Thoracic aorta endothelial cell (primary cell): ENCODE measurements at places on chromosomes 11 and 22. TPM values are rescaled to one million over a fixed set of nuclear protein-coding genes. Genes with fewer than 3 reads are reported as not detected.

The SHISA8 gene
- total RNA-seq: not detected in 2 replicates

The HPX gene
- 0.53 and 0.65 TPM in 2 replicates for total RNA-seq

The CRYBB1 gene
- total RNA-seq: not detected in 2 replicates

The KLHL35 gene
- total RNA-seq: 1.0 and 2.1 TPM in 2 replicates

The ADORA2A gene
- 28.4 and 41.4 TPM in 2 replicates for total RNA-seq

The GP1BB gene
- 0.43 and 1.3 TPM in 2 replicates for total RNA-seq

The GGT1 gene
- total RNA-seq: 0.53 and 0.57 TPM in 2 replicates

The TSPAN18 gene
- total RNA-seq: 11.7 and 17.8 TPM in 2 replicates

The RIMBP3B gene
- not detected in 2 replicates for total RNA-seq

The PSMA1 gene
- total RNA-seq: 213 and 232 TPM in 2 replicates

The EEF1G gene
- 1,113 and 1,272 TPM in 2 replicates for total RNA-seq

The SYCE3 gene
- total RNA-seq: not detected in 2 replicates

The LMNTD2 gene
- 0.53 and 0.57 TPM in 2 replicates for total RNA-seq

The PTPRCAP gene
- total RNA-seq: 0.27 and 0.93 TPM in 2 replicates

The BARX2 gene
- not detected in 2 replicates for total RNA-seq

The DSCAML1 gene
- not detected in 2 replicates for total RNA-seq

The IGSF22 gene
- not detected in 2 replicates for total RNA-seq

The TYR gene
- not detected in 2 replicates for total RNA-seq

The GPR83 gene
- total RNA-seq: not detected in 2 replicates

The RTN4RL2 gene
- 0.22 and 0.27 TPM in 2 replicates for total RNA-seq

The CCDC87 gene
- total RNA-seq: 0.27 and 0.50 TPM in 2 replicates

The RFPL1 gene
- not detected in 2 replicates for total RNA-seq

The TRIM29 gene
- not detected in 2 replicates for total RNA-seq

The CHID1 gene
- total RNA-seq: 38.3 and 45.3 TPM in 2 replicates

The TMEM45B gene
- 0.40 and 1.7 TPM in 2 replicates for total RNA-seq

The PTPN5 gene
- total RNA-seq: not detected in 2 replicates

The SLC25A18 gene
- 0.13 TPM in 1 of 2 replicates, not detected in the other for total RNA-seq

The CSNK2A3 gene
- 3.7 and 4.1 TPM in 2 replicates for total RNA-seq

The CATSPER1 gene
- not detected in 2 replicates for total RNA-seq

The OR6T1 gene
- not detected in 2 replicates for total RNA-seq

The OR2AT4 gene
- total RNA-seq: not detected in 2 replicates

The LMO2 gene
- total RNA-seq: 23.0 and 37.8 TPM in 2 replicates

The KCNJ1 gene
- under 0.01 TPM in 1 of 2 replicates, not detected in the other for total RNA-seq

The CRYBB3 gene
- not detected in 2 replicates for total RNA-seq

The CBLIF gene
- total RNA-seq: not detected in 2 replicates
